ENCODE measurements at places on chromosomes 3 and 15.

DNA sequence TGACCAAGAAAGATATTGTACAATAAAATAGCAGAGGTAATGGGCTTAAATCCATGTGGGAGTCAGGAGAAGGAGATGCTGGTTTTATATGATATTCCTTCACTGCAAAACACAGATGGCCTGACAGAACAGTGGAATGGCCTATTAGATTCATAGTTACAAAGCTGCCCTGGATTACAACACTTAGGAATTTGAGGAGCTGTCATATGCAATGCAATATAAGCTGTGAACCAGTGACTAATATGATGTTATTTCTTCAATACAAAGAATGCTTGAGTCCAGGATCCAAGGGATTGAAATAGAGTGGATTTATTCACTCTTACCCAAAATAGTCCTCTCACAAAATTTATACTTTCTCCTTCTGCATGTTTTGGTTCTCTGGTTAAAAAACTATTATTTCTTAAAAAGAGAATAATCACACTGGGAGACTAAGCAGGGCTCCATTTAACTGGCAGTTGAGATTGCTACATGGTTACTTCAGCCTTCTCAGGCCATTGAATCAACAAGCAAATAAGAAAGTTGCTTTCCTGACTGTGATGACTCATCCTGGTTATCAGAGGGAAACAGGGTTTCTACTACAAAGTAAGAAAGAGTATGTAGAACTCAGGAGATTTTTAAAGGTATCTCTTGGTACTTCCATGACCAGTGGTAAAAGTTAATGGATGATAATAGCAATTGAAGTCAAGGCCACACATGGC is 79.8 kb upstream of the ZPLD1 start:
- peak; percentile 27 for DNase-seq

GRCh38 chr3:18428036-18428435 is 2.9 kb upstream of the SATB1 start:
- DNase-seq: no peak

DNA sequence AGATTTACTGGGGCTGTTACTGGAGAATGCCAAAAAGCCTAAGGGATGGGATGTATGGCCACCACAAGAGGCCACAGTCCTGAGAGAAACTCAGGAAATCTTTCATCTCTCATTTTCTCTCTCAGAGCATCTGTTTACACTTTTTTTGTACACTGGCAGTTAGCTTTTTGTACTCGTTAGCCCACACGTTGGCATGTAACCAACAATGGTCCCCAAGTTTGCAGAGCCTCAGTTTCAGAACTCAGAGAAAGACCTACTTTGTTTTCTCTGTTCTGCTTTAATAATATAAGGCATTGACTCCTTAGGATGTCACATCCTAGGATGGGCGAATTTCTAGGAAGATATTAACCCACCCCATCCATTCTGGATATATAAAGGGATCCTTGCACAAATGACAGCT is 183.5 kb downstream of the SUCNR1 start:
- DNase-seq: no peak

DNA sequence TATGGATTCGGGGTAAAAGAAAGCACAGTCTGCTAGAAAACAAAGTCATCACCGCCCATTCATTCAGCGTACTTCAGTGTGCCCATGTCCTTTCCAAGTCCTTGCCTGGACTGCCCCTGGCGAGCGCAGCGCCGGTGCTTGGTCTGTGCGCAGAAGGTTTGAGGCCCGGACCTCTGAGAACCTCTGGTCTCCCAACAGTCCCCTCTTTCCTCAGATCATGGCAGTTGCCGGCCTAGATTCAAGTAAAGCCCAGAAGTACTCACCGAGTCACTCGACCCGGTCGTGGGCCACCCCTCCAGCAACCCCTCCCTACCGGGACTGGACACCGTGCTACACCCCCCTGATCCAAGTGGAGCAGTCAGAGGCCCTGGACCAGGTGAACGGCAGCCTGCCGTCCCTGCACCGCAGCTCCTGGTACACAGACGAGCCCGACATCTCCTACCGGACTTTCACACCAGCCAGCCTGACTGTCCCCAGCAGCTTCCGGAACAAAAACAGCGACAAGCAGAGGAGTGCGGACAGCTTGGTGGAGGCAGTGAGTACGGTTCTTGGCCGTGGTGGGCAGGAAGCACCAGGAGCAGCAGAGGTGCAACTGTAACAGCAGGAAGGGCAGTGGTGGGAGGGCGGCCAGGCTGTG is 36.3 kb downstream of the CHDH start:
- no peak for DNase-seq

GRCh38 chr3:133578548-133579191 is 5.2 kb downstream of the CDV3 start:
- peak; percentile 60 for DNase-seq

- DNase-seq: no peak
Observed at GRCh38 chr15:89876396-89877082, 17.3 kb downstream of the AP3S2 start.

GRCh38 chr3:26004172-26004571 is 214.3 kb downstream of the OXSM start:
- no peak for DNase-seq

GRCh38 chr15:37181339-37181738 is 81.0 kb upstream of the MEIS2 start:
- no peak for DNase-seq

DNA sequence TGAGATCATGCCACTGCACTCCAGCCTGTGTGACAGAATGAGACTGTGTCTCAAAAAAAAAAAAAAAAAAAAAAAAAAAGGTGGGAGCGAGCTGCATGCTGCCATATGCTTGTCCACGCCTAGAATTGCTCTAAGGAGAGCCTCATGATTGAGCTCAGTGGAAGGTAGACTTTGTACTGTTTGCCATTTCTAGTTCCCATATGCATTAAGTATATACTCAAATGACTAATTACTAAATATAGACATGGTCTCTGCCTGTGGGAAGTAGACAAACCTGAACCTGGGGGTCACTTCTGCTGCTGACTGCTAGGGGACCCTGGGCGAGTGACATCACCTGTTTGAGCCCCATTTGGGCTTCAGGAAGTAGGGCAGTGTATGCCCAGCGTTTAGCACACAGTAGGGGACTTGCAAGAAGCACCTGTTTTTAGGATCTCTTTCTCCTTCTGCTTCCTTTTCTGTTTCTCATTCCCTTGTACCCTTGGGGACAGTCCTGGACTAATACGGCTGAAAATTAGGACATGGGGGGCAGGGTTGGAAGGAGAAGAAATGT is 27.2 kb downstream of the PRKCD start:
- no peak for DNase-seq

- DNase-seq: no peak
Observed at GRCh38 chr3:111848283-111848682, 10.8 kb upstream of the PHLDB2 start.

- no peak for DNase-seq
Observed at GRCh38 chr3:192818126-192818525, 90.8 kb upstream of the FGF12 start.

- no peak for DNase-seq
Observed at GRCh38 chr3:45185461-45185860, 39.3 kb upstream of the CDCP1 start.

- DNase-seq: no peak
Observed at GRCh38 chr3:14473411-14473891, 66.7 kb downstream of the GRIP2 start.

GRCh38 chr3:24323272-24323671 is 171.4 kb downstream of the THRB start:
- no peak for DNase-seq

DNA sequence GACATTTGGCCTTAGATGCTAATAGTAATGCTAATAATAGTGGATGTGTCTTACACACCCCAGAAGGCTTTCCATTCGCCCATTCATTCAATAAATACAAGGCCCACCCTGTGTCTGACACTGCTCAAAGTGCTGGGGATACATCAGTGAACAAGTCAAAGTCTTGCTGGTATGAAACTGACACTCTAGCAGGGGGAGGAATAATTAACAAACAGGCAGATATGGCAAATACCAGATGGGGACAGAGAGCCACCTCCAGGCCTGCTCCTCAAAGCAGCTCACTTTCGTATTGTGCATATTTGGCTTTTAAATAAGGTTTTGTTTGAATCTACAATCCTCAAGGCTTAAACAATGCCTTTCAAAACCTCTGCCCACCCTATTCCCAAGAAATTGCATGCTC is 28.3 kb upstream of the LYZL4 start:
- no peak for DNase-seq

DNA sequence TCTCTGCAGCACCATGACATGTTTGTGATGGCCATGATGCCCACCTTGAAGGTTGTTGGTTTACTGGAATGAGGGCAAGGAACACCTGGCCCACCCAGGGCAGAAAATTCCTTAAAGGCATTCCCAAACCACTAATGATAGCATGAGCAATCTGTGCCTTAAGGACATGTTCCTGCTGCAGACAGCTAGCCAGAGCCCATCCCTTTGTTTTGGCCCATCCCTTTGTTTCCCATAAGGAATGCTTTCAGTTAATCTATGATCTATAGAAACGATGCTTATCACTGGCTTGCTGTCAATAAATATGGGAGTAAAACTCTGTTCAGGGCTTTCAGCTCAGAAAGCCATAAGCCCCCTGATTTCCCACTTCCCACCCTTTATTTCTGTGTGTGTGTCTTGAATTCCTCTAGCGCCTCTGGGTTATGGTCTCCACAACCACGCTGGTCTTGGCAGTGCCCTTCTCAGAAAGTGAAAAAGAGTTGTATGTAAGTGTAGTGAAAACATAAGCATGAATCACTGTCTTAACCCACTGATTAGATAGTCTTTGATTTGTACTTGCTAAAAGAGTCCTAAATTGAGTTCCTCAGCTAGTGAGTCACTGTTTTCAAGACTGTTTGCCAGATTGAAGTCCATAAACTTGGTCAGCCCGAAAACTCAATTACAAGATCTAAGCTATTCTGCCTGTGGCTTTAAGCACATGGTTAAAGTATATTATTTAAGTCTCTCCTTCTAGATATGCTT is 19.0 kb upstream of the CCR2 start:
- peak; percentile 16 for DNase-seq

- DNase-seq: peak; percentile 71
Observed at GRCh38 chr3:149494022-149494758, 19.7 kb downstream of the TM4SF4 start.

GRCh38 chr3:128084675-128085021 is 32.4 kb downstream of the SEC61A1 start:
- no peak for DNase-seq

DNA sequence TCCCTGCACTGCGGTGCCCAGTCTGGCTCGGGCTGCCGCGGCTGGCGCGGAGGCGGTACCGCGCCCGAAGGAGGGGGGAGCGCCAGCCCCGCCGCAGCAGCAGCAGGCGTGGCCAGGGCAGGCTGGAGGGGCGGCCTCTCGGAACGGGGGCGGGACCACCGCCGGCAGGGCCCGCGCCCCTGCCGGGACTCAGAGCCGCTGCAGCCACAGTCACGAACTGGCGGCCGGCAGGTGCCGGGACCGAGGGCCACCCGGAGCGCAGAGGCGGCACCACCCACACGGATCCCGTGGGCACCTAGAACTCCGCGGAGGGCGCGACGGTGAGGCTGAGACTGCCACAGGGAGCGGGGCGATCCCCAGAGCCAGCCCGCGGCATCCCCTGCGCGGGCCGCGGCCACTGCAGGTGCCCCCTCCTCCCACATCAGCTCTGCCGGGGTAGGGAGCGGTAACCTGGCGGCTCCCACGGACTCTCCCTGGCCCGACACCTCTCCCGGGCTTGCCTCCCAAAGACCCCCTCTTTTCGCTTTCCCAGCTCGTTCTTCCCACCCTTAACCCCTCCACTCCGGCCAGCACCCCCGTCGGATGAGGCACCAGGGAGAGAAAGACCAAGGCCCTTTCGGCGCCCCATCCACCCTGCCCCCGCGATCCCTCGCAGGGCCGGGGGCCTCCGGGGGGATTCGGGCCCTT is at the start of gene VWA5B2:
Gene VWA5B2, plus strand, starts transcription at position 192 of the 687 bp plus-strand sequence. CDS start 944 bp downstream, outside the sequence.
- DNase-seq: peak; percentile 53

DNA sequence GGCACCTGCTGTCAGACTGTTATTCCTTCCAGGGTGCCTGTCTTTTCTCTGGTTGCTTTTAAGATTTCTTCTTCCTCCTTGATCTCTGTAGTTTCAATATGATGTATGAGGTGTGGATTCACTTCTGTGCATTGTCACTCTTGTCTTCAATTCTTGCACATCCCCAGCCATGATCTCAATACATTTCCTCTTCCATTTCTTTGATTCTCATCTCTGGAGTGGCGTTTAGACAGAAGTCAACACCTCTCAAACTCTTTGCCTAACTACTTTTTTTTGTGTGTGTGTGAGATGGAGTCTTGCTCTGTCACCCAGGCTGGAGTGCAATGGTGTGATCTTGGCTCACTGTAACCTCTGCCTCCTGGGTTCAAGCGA is 224.4 kb upstream of the LYSMD4 start:
- DNase-seq: no peak

GRCh38 chr3:186182850-186183249 is 74.0 kb upstream of the ETV5 start:
- DNase-seq: no peak

DNA sequence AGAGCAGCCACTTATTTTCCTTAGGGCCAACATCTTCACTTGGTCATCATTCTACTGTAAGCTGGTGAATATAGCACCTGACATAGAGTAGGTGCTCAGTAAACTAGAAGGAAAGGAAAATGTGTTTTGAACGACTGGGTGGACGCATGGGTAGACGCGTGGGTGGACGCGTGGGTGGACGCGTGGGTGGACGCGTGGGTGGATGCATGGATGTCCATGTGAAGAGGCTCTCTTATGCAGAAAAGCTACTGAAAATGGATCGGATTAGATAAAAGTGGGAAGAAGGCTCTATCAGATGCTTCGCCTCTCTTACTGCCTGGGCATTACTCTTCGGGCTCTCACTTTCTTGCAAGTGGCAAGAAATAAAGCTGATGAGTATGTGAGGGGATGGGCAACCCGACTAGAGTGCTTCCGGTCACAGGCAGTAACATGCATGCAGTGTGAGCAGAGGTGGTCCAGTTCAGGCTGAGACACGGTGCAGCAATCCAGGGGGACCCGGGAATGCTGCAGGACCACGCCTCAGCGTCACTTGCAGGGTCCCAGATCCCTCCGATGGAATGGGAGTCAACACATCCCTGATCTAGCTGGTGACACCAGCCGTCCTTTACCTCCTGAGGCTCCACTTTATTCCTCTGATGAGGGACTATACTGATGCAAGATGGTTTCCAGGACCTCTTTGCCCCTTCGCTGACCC is 138.0 kb upstream of the MEF2A start:
- DNase-seq: no peak

All from fibroblast of skin of back (primary cell).